Epithelial cell of esophagus (primary cell): ENCODE measurements at places on chromosomes 4 and X.

DNA sequence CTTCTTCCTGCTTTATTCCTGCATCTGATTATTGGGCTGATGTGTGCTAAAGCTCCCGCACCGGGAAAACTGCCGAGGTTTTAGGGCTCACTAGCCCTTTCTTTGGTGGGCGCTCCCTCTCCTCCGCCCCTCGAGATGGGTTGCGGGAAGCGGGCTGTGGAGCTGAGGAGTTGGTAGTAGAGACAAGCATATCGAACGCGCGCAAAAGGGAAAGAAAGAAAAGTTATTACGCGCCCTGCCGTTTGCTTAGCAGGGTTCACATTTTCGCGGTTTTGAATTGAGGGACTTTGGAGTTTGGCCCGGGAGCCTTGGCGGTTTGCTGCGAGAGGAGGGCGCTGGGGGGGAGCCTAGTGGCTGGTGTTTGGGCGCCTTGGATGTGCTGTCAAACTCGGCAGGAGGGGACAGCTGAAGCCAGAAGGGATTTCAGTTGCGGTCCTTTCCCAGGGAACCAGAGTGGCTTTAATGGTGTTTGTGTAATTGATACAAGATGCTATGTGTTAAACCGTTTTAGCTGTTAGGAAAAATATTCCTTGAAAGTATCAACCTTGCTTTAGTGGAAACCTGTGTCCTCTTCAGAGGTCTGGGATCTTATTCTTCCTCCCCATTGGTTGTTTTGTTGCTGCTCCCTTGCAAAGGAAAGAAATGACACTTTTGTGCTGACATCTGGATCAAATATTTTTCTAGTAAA lies 1.1 kb downstream of the GAB1 start:
- DNase-seq: peak; percentile 29

GRCh38 chrX:135094726-135095125 lies 25.6 kb downstream of the ETDB start:
- DNase-seq: no peak

GRCh38 chr4:116073051-116073450 lies 959.6 kb upstream of the NDST4 start:
- DNase-seq: peak; percentile 33

DNA sequence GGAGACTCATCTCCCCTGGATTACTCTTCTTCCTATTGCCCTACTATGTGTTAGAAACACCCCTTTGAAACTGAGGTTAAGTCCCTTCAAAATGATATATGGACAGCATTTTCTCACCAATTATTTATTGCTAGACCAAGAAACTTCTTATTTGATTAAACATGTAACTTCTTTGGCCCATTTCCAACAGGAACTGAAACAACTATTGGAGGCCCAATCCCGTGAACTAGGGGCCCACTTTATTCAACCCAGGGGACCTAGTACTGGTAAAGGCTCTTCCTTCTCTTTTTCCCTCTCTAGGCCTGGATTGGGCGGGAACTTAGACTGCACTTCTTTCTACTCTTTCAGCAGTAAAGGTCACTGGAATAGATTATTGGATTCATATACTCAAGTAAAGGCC lies 16.7 kb upstream of the COL25A1 start:
- DNase-seq: no peak

DNA sequence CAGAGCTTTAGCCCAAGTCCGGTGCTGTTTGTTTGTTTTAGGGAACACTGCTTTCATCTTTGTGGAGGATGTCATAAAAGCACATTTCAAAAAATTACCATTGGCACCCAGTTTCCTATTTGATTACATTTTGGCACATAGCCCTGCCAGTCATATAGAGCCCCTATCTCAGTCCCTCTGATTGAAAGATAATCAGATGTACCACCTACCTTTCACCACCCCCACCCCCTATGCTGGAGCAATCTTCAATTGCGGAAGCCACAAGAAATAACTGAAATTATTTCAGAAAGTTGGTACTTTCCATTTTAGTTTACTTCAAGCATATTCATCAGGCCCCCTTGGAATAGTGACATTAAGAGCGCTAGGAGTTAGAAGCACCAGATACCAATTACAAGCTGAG lies 136.7 kb upstream of the RPL34 start:
- DNase-seq: no peak

- DNase-seq: peak; percentile 0
These were observed 42.5 kb downstream of the FAAH2 start for GRCh38 chrX:57329008-57329407.

DNA sequence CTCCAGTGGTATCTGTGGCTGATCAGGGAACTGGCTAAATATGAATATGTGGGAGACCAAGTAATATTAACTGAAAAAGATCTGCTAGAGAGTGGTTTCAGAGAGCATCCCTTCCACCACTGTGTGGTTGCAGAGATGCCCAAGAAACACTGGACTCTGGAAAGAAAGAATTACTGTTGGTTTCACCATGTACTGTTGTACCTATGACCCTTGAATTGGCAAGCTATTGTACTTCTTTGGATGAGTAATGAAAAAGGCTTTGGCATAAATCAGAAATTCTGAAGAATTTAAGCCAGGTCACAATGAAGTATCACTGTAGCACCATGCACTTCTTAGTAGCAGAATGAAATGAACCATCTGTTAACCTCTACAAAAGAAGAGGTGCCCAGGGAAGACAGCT lies 134.4 kb upstream of the INTU start:
- DNase-seq: no peak

- DNase-seq: peak; percentile 22
These were observed 86.6 kb upstream of the TMEM150C start for GRCh38 chr4:82648356-82648755.

- DNase-seq: no peak
These were observed 111.9 kb downstream of the KDR start for GRCh38 chr4:55013431-55013955.

GRCh38 chr4:4859325-4859798 lies at the start of gene MSX1:
Gene MSX1 (plus strand): TSS chr4:4859665. CDS start chr4:4859900, 235 bp downstream.
- peak; percentile 59 for DNase-seq

GRCh38 chrX:50813843-50814661 lies at the start of gene SHROOM4:
Gene SHROOM4 (minus strand): TSS chrX:50814194. CDS start chrX:50814018, 176 bp downstream.
- peak; percentile 39 for DNase-seq

DNA sequence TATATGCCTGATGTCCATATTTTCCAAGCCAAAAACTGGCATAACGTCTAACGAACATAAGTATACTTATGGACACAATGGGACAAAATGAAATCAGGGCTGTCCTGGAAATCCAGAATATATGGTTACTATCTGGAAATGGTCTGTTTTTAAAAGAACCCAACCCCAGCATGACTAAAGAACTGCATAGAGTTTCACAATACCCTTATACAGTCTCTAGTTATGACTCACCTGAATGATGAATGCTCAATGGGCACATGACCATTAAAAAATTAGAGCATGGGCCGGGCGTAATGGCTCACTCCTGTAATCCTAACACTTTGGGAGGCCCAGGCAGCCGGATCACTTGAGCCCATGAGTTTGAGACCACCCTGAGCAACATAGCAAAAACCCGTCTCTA lies 31.8 kb downstream of the AMMECR1 start:
- peak; percentile 85 for DNase-seq

GRCh38 chrX:73215246-73215645 lies 595 bp upstream of the NAP1L2 start:
- no peak for DNase-seq

GRCh38 chrX:49292400-49293362 lies 10.8 kb upstream of the GAGE10 start:
- no peak for DNase-seq

GRCh38 chrX:40543661-40544328 lies 37.0 kb upstream of the ATP6AP2 start:
- DNase-seq: peak; percentile 72

- DNase-seq: peak; percentile 11
These were observed 258.8 kb downstream of the GPC3 start for GRCh38 chrX:133726642-133727041.

DNA sequence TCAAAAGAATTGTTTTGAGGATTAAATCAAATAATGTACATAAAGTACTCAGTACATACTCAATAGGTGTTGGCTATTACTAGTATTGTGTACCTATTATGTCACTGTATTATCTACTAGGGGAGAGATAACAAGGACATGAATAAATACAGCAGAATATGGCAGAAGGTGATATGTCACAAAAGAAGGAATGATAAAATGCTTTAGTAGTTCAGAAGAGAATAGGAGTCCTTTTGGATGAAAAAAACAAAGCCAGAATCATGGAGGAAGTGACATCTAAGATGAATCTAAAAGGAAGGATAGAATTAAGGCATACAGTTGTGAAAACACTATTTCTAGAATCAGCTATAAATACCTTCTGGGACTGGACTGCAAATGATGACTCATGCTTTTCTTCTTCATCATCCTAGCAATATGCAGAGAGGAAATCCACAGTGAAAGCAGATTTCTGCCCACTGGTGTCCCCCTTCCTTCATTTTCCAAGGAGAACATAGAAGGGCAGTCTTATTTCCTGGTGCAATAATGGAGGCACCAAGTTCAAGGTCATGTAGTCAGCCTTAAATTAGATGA lies 98.7 kb downstream of the GLUD2 start:
- no peak for DNase-seq

GRCh38 chr4:3520276-3520675 lies 11.9 kb downstream of the LRPAP1 start:
- DNase-seq: no peak

DNA sequence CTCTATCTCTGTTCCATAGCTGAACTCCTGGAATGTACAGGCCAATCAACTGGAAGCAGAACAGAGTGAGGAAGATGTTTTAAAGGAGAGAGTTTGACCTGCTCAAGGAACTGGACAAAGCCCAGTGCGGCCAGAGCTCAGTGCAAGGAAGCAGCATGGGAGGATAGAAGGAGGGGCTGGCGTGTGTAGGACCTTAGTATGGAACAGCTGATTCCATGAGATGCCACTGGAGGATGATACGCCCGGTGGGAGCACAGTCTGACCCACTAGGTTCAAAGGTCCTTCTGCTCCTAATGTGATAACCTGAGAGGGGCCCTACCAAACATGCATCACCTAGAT lies 81.5 kb downstream of the USP46 start:
- DNase-seq: no peak

GRCh38 chr4:8310306-8310705 lies 40.8 kb downstream of the HTRA3 start:
- no peak for DNase-seq

DNA sequence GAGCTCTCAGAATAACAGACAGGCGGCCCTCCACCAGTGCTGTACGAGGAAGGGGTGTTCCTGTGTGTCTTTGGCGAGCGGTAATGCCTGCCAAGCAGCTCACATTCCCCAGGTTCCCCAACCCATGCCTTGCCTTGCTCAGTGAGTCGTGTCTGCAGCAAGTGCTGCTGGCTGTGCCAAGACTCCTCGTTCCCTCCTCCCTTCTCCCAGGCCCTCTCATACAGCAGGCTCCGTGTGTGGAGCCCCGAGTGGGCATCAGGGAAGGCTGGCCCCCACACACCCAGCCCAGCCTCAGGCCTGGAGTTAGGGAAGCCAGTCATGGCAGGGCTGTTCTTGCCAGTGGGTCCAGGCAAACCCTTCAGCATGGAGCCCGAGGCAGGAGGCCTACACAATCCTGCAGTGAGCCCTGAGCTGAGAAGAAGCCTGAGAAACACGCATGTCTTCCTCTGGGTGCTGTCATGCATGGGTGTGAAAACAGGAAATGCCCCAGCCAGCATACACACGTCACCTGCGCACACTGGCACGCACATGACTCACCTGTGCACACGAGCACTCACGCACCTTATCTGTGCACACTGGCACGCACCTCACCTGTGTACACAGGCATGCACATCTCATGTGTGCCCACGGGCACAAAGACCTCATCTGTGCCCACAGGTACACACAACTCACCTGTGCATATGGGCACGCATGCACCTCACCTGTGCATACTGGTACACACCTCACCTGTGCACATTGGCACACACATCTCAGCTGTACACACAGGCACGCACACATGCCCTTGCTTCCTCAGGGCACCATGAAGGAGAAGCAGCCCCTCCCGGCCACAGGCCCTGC lies 238.7 kb downstream of the DHRSX start:
- DNase-seq: peak; percentile 22

DNA sequence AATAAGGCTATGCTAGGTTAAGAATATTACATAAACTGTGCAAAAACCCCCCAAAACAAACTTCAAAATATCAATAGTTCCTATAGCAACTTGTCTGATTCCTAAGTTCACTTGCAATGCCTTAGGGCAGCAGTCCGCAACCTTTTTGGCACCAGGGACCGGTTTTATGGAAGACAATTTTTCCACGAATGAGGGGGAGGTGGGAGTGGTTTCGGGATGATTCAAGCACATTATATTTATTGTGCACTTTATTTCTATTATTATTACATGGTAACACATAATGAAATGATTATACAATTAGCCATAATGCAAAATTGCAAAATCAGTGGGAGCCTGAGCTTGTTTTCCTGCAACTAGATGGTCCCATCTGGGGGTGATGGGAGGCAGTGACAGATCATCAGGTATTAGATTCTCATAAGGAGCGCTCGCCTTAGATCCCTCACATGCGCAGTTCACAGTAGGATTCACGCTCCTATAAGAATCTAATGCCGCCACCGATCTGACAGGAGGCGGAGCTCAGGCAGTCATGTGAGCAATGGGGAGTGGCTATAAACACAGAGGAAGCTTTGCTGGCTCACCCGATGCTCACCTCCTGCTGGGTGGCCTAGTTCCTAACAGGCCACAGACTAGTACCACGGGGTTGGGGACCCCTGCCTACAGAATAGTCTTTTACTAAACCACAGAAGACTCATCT lies 39.7 kb downstream of the ACOX3 start:
- no peak for DNase-seq

- DNase-seq: no peak
These were observed 1275.3 kb upstream of the TENM3 start for GRCh38 chr4:180967936-180968335.

- no peak for DNase-seq
These were observed 27.3 kb upstream of the CHRNA9 start for GRCh38 chr4:40307627-40308497.

- DNase-seq: peak; percentile 67
These were observed 33.4 kb upstream of the ENPP6 start for GRCh38 chr4:184250795-184251669.

- DNase-seq: peak; percentile 40
These were observed 158.6 kb downstream of the TRIML1 start for GRCh38 chr4:188297873-188298272.

- DNase-seq: peak; percentile 66
These were observed 557.6 kb upstream of the DIPK2B start for GRCh38 chrX:45758319-45758718.
